Vagina (tissue), 2 donors: ENCODE measurements at places on chromosomes 1 and 21. TPM values are rescaled to one million over a fixed set of nuclear protein-coding genes. Genes with fewer than 3 reads are reported as not detected.

CHML gene
- total RNA-seq, result 11.3 TPM

C1orf167 gene
- total RNA-seq, result not detected

DNA sequence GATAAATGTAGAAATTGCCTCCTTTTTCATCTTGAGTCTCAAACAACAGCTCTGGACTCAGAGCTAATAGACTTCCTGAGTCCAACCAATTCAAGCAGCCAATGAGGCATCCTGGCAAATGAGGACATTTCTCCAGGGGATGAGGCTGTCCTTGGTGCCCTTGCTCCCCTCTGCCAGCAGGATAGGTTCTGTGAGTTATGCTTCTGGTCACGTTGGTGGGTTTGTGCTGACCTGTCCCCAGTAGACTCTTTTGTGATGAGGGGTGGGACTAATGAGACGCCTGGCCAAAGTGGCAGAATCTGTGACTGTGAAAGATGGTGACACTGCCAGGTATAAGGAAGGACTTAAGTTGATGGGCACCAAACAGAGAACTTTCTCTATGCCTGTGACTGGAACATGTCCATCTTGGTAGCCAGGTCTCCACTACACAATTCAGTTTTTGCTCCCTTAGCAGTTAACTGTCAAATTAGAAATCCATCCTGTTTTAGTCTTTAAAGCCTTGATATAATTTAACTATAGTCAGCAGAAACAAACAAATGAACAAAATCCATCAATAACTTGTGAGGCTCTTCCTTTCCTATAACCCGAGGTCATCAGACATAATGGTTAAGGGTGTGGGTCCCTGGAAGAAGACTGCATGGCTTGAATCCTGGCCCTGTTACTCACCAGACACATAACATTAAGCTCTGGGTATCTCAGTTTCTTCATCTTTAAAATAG, 35.7 kb upstream of the THEM4 start:
- no peak for DNase-seq

DNA sequence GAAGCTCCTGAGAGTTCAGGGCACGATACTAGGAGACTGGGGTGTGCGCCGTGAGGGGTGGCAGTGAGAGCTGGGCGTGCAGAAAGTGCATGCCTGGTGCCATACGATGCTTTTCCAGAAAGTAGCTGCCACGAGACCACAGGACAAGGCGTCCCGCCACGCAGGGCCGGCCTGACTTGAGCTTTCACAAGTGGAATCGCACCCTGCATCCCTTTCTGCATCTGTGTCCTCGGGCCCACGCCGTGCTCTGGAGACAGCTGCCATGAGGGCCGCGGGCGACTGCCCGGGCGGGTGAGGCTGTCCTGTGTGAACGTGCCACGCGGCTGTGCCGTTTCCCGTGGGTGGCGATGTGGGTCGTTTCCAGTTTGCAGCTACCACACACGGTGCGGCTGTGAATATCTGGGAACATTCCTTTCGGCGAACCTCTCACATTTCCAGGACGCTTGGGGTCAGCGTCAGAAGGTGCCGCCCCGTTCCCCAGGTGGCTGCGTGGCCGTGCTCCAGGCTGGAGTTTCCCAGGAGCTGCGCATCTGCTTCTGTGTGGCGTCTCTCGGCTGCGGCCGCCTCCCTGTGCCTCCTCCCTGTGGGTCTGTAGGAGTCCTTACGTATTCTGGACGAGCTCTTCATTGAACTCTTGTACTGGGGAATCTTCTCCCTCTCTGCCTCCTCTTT, 1.0 kb upstream of the PERM1 start:
- DNase-seq, result no peak

SPRR1B gene
- total RNA-seq, result 216 TPM
